Glomerular endothelial cell (primary cell): ENCODE measurements at places on chromosomes 12 and 14. TPM values are rescaled to one million over a fixed set of nuclear protein-coding genes. Genes with fewer than 3 reads are reported as not detected.

The SDR39U1 gene
- 21.2 and 25.4 TPM in 2 replicates for total RNA-seq

The GSC gene
- total RNA-seq, result not detected in 2 replicates

The LRP1 gene
- total RNA-seq, result 12.4 and 21.4 TPM in 2 replicates

The APOF gene
- total RNA-seq, result not detected in 2 replicates

The CTSG gene
- total RNA-seq, result not detected in 2 replicates

The ANO2 gene
- 13.0 and 32.4 TPM in 2 replicates for total RNA-seq

The DPPA3 gene
- not detected in 2 replicates for total RNA-seq

The SYT1 gene
- 9.6 and 13.2 TPM in 2 replicates for total RNA-seq

The CCND2 gene
- total RNA-seq, result 181 and 185 TPM in 2 replicates

The RNU4-1 gene
- under 0.01 TPM in 2 replicates for total RNA-seq

The PAX9 gene
- 0.18 and 0.34 TPM in 2 replicates for total RNA-seq

The RD3L gene
- total RNA-seq, result not detected in 2 replicates

The VRK1 gene
- total RNA-seq, result 13.3 and 14.2 TPM in 2 replicates

The LRFN5 gene
- total RNA-seq, result 0.41 and 1.4 TPM in 2 replicates

The SMCO2 gene
- 0.88 TPM in 1 of 2 replicates, not detected in the other for total RNA-seq

The HOXC6 gene
- 0.10 and 0.70 TPM in 2 replicates for total RNA-seq

The SNRNP35 gene
- 11.6 and 15.7 TPM in 2 replicates for total RNA-seq

The TMPRSS12 gene
- not detected in 2 replicates for total RNA-seq

The CCDC175 gene
- total RNA-seq, result not detected in 2 replicates

The PSMC1 gene
- 137 and 156 TPM in 2 replicates for total RNA-seq

The TAS2R7 gene
- 0.18 TPM in 1 of 2 replicates, not detected in the other for total RNA-seq

The FSCB gene
- total RNA-seq, result not detected in 2 replicates
